ENCODE measurements at places on chromosomes 3 and 15.

DNA sequence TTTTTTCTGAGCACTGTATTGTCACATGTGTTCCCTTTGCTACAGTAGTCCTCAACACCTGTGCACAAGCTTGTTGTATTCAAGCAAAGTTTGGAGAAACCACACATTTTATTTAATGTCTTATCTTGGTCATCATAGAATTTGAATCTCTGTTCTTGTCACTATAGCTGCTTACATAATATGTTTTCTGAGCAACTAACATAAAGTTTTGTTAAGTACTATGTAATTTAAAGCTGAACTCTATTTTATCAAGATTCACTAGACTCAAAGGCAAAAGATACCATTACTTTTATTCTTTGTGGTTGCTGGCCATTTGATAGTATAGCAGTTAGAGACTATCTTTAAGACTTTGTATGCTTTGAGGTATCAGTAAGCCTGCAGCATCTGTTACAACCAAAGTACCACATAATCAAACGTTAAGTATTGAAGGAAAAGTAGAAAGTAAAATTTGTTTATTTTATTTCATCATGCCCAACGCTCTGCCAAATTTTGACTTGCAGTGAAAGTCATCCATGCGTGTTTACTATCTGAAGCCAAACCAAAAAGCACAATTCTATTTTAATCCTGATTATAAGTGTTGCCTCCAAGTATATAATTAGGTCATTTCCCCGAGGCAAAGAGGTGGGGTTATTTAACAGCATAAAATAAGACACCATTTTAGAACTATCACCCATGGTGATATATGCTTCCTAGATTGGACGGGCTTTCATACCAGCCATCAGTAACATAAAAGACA, 10.3 kb upstream of the ABHD10 start:
- DNase-seq: no peak

GRCh38 chr15:26838742-26839460, 28.0 kb upstream of the GABRA5 start:
- peak; percentile 12 for DNase-seq

GRCh38 chr3:74538669-74539068, 75.8 kb downstream of the CNTN3 start:
- DNase-seq: no peak

GRCh38 chr3:158765518-158766205, 33.4 kb upstream of the RARRES1 start:
- DNase-seq: no peak

DNA sequence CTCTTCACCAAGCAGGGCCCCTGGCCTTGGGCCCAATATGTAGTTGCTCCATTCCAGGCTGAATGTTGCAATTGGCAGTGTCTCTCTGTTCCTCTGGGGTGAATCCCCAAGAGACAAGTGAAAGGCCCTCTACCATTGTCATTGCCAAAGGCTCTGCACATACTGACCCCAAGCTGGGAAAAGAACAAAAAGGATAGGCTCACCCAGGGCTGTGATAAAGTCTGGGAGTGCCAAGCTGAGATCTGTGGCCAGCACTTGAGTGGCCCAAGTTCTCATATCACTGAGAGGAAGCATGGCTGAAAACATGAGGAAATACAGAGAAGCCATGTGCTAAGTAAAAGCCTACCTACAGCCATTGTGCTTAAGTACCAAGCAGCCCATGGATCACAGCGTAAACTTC, 612.2 kb upstream of the EPHA6 start:
- DNase-seq: no peak

GRCh38 chr3:70603103-70603502, 290.7 kb upstream of the MDFIC2 start:
- DNase-seq: no peak

DNA sequence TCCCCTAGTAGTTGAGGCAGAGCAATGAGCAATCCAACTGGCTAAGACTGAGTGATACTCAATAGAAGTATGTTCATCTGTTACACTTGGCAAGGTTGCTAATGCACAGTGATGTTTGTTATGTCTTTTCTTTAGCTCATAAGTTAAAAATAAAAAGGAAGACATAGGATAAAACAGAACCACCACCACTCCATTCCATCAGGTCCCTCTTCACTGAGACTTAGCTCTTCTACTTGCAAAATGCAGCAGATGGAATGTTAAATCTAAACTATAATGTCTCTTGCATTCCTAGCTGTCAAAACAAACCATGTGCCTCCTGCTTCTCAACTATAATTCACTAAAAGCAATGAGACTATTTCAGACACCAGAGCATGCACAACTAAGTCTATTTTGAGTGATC, 265.6 kb upstream of the UBE2E2 start:
- no peak for DNase-seq

DNA sequence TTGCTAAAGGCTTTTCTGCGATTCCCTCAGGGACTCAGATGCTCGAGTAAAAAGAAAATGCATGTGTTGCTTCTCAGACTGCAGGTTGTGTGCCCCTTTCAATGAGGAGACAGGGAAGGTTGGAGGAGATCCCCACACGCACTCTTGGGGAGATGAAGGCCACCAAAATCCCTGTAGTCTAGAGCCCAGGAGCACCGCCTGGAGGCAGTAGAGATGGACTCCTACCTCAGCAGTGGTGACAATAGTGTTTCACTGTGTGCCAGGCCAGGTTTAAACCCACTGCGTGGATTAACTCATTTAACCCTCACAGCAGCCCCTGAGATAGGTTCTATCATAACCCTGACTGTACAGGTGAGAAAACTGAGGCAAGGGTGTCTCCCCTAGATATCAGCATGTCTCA, 15.2 kb downstream of the MEGF11 start:
- DNase-seq: no peak

DNA sequence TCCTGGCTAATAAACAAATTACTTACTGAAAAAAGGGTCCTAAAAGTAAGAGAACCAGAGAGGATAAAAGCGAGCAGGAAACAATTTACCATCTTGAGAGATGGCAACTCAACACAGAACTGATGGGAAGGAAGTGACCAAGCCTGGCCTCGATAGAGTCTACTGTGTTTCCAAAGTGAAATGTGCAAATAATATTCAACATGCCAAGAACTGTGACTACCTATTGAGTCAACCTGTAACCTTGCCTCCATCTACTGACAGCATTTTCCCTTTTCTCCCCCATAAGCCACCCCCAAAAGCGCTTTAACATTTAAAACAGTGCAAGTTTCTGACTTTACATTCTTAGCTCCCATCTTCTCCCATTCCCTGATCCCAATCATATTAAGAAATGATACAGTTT, 75.4 kb upstream of the PSMD6 start:
- DNase-seq: no peak

DNA sequence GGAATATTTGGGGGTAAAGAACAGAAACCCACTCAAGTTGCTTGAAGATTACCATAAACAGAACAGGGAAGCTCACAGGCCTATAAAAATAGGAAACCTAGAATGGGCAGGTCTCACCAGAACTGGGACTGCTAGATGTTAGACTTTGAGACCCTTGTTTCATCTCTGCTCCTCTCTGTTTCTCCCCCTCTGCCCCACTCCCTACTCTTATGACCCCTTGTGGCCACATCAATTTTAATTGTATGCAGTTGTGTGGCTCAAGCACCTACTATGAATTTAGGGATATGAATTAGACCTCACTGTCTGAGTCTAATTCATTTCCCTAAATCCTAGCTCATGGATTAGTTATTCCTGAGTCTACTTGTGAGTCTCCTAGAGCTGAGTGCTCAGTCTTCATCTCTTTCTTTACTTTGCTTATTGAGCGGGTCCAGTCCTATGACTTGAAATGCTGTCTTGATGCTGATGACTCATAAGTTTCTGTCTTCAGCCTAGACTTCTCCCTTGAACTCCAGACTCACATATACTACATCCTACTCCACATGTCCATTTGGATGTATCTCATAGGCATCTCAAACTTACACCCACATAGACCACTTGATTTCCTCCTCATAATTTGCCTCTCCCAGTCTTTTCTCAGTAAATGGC, 78.7 kb downstream of the ITPR1 start:
- DNase-seq: no peak

DNA sequence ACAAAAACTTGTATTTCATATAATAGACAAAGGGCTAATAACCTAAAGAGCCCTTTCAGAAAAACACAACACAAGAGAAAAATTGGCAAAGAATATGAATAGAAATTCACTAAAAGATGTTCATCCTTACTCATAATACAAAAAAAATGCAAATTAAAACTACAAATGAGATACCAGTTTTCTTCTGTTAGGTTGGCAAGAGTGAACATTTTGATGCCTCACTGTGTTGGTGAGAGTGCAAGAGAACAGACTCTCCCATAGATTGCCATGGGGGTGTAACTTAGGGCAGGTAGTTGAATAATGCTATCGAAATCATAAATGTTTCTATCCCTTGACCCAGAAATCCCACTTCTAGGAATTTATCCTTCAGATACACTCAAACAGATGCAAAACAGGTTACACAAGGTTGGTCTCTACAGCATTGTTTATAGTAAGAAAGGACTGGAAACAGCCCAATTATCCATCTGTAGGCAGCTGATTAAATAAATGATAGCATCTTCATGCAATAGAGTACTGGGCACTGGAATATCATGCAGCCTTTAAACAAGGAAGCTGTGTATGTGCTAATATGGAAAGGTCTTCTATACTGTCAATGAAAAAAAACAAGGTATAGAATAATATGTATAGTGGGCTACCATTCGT, 146.3 kb downstream of the TLE3 start:
- no peak for DNase-seq
